ENCODE measurements at places on chromosomes 5 and 9.

GRCh38 chr5:154193283-154193682, 2.8 kb downstream of the GALNT10 start:
- no peak for DNase-seq

GRCh38 chr5:179298181-179298993, 46.9 kb downstream of the ADAMTS2 start:
- DNase-seq = no peak

GRCh38 chr9:130239741-130240241, 25.8 kb upstream of the HMCN2 start:
- DNase-seq = no peak

DNA sequence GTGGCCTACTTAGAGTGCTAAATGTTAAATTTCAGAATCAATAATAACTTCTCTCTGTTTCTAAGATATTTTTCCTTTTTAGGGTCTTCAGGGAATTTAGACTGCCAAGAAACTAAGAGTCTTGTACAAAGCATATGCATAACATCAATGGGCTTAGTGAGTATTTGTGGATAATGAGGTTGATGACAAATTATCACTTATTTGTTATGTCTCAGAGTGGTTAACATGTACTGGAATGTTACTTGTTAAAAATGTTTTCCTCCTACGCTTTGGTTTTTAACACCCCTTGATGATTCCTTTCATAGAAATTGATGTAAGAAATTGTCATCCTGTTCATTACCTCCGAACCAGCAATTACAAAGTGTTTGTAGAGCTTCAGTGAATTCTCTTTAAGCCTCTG, 144.3 kb downstream of the MRPS30 start:
- DNase-seq = no peak

DNA sequence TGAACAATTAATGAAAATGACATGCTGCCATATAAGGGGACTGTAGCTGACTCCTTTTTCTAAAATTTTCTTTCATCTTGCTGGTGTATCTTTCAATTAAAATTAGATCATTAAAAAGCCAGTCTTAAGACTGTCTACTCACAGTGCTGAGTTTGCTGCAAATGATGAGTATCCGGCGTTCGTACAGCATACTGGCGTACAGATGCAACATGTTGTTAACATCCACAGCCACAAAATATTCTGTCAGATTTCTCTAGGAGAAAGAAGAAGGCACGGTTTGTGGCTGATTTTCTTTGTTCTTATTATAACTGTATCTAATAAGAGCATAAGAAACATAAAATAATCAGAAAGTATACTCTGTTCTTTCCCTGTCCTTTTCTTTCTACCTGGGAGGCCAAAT, 278.1 kb downstream of the DENND1A start:
- DNase-seq = no peak

DNA sequence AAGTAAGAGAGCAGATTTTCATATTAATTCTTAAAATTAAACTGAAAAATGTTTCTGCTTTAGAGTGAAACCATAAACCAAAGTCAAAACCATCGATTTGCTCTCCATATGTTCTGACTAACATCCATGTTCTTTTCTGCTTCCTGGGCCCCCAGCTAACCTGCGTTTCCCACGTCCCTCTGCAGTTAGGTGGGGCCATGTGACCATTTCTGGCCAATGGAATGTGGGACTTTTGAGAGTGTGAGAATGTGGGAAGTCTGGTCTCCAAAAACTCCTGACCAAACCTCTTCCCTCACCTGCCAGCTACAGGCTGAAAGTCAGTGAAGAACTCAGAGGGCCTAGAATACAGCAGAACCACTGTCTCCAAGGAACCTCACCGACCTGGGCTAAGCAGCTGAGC, 44.9 kb downstream of the ANKH start:
- DNase-seq = no peak

- no peak for DNase-seq
Measured at GRCh38 chr5:13350767-13351166, 593.7 kb downstream of the DNAH5 start.

- peak; percentile 26 for DNase-seq
Measured at GRCh38 chr9:14452539-14452938, 138.6 kb upstream of the NFIB start.

DNA sequence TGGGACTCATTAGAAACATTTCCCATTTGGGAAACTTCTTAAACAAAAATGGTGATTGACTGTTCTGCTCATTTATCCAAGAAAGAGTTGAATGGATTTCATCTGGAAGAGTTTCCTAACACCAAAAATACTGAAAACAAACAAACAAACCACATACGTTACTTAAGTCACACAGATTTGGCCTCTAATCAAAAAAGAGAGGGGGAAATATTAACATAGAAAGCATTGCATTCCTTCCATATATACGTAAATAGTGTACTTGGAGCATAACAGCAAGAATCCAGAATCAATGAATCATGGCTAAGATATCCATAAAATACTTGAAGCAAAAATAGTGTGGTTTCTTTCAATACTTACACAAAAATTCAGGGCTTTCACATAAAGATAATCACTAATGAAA, 189.8 kb upstream of the MAP3K1 start:
- DNase-seq = no peak

DNA sequence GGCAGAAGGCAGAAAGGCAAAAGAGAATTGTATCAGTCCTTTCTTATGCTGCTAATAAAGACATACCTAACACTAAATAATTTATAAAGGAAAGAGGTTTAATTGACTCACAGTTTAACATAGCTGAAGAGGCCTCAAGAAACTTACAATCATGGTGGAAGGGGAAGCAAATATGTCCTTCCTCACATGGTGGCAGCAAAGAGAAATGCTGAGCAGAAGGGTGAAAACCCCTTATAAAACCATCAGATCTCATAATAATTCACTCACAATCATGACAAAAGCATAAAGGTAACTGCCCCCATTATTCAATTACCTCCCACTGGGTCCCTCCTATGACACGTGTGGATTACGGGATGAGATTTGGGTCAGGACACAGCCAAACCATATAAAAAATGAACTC, 312.5 kb upstream of the PTGER4 start:
- DNase-seq = no peak

DNA sequence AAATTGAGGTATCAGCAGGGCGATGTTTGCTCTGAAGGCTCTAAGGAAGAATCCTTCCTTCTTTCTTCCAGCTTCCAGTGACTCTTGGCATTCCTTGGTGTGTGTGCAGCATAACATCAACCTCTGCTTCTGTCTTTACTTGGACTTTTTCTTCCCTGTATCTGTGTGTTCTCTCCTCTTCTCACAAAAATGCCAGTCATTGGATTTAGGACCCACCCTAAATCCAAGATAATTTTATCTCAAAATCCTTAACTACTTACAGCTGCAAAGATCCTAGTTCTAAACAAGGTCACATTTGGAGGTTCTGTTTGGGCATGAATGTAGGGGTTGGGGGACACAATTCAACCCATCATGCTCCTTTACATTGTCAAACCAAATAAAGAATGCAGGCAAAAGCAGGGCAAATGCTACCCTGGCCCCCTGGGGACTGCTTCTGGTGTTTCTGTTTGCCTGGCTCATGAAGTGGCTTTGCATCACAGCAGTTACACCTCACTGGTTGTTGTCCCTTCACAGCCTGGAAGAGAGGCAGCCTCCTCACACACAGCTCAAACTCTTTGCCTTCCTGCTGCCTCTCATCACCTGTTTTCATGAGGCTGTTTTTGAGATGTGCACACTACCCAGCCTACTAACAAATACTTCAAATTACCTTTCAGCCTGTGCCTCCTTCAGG, 64.8 kb upstream of the PLCXD3 start:
- DNase-seq = no peak

DNA sequence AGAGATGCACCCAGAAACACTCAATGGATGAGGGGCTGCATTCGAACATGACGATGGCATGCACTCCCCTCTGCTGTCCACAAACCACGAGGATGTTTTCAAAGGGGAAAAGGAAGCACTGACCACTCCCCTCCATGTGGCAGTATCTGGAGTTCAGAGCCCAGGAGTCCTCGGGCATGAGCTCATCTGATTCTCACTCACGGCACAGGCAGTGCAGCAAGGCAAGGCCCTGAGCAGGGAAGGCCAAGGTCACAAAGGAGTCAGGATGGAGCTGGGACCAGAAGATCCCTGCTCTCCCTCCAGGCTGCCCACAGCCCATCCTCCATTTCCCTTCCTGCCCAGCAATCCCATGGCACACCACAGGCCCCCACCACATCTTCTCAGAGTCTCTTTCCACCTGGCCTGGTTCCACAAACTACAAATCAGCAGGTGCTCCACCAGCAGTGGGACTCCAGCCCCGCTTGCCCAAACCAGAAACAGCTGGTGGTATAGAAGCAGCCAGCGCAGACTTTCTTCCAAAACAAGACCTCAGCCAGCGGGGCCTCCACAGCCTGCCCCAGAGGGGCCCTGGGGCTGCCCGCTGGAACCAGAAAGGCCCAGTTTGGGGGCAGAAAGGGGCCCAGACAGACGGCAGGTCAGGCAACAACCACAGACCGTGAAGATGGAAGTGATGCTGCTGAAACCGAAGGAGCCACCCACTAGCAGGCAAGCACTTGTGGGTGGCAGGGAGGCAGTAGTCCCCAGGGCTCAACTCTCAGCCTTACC, 12.2 kb downstream of the TNIP1 start:
- no peak for DNase-seq

DNA sequence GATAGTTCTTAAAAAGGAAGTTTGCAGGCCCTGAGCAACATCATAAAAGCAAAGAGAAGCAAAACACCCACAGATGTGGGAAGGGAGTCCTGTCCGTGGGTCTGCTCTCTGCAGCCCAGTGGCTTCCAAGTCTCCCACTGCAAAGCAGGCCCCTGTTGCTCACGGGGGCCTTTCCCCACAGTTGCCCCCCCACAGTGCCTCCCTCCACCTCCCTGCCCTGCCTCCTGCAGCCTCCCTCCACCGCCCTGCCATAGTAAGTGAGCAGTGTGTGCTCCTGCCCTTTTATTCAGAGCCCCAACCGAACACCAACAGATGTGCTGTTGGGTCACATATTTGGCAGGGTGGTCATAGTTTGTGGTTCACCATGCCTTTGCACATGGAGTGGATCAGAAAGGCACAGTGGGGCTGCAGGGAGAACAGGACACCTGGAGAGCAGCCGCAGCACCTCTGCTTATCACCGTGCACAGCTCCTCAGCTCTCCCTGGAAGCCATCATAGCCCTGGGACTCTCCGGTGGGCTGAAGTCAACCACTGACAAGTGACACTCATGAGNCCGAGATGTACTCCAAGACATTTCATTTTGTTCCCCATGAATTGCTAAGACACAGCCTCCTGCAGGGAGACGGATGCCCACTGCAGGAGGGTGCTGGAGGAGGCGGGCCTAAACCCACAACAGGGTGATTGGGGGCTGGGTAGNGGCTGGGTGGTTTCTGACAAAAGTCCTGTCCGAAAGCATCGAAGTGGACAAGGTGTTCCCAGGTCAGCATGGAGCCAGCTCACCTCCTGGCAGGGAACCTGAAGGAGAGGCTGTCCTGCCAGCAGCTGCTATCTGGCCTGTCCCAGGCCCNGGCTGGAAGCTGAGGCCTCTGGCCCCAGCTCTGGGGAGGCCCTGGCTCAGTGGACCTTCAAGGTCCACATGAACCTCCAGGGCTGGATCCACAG, 278.9 kb downstream of the GADD45G start:
- no peak for DNase-seq

All from NCI-H774 (cell line).